ENCODE measurements at places on chromosomes 6 and 20.

DNA sequence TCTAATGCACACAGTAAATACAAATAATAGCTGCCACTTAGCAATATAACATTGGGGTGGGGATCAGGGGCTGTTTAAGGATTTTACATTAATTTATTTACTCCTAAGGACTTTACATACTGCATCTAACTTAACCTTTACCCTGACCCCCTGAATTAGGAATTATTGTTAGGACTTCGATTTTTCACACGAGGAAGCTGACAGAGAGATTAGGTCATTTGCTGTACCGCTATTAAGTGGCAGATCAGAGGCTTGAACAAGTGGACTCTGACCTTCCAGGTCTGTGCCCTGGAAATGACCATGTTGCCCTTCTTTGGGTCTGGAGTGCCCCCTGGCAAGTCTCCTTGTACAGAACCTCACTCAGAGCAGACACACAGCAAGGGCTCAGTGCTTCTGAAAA is 5.2 kb upstream of the ELMO2 start:
- DNase-seq, result no peak

DNA sequence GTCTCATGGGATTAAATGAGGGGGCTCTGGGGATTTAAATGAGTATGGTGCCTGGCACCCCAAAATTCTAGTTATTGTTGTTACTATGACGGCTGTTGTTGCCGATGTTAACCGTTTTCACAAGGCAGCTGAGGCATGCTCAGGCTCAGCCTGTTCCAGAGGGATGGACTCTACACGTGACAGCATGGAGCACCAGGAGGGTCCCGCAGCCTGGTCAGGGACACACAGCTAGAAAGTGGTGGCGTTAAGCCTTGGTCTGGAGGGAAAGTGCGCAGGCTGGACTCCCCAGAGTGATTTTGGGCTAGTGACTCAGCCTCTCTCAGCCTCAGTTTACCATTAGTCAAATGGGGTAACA is 7.0 kb downstream of the FAM110A start:
- DNase-seq, result no peak

DNA sequence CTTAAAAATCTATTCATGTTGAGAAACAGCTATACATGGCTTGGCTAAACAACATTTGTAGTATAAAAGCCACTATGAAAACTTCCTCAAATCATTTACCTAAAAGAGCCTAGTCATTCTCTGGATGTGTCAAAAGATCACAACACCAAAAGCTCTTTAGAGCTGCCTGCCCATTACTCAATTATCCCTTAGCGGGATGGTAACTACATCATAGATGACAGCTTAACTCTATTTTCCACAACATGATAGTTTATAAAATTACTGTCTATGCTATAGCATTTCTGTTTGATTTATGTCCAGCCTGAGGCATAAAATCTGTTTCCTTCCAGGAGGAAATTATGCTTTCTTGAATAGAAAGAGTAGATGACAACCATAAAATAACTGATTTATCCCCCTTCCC is 777.6 kb upstream of the HS3ST5 start:
- DNase-seq, result no peak

DNA sequence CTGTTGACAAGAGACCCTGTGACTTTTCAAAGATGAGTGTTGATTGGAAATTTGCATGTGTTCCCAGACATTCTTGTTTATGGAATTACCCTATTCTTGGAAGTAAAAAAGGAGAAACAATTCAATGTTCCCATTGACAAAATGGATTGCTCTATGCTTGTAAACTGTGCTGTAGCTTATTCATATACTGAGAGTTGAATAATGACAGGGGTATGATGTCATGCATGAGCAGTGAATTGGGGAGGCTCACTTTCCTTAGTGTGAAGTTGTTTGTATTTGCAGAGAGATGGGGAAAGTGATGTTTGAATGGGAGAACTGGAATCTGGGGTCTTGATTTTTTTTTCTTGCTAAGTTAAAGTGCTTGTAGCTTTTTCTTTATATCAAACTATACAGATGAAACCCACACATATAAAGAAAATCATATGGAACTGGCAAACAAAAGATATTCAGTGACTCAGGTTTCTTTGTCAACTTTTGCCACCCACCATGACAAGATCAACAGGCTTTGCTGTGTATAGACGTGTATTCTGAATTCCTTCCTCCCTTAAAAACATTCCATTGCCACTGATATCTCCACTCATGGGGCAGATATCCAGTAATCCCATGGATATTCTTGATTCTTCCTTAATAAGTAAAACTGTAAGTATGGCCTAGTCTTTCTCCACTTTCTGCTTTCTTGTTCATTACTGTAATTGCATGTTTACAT is 97.8 kb upstream of the JAG1 start:
- no peak for DNase-seq

DNA sequence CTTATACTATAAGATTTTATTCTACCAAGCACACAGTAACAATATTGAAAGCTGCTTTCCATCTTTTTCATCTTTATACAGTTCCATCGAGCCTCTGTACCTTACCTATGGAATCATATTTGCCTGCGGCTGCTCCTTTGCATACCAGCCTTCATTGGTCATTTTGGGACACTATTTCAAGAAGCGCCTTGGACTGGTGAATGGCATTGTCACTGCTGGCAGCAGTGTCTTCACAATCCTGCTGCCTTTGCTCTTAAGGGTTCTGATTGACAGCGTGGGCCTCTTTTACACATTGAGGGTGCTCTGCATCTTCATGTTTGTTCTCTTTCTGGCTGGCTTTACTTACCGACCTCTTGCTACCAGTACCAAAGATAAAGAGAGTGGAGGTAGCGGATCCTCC is 89.8 kb downstream of the SLC16A10 start:
- DNase-seq, result no peak

DNA sequence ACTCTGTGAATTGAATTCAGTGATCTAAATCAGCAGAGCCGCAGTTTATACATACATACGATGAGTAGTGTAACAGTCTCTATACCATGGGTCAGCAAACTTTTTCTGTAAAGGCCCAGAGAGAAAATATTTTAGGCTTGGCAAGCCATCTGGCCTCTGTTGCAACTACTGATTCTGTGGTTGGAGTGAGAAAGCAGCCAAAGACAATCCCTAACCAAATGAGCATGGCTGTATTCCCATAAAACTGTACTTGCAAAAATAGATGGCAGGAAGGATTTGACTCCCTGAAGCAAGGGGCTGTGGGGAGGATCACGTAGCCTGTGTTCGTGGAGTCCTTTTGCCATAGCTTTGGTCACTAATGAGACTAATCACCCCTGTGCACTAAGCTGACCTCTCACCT is 17.9 kb upstream of the MOCS1 start:
- DNase-seq, result no peak

DNA sequence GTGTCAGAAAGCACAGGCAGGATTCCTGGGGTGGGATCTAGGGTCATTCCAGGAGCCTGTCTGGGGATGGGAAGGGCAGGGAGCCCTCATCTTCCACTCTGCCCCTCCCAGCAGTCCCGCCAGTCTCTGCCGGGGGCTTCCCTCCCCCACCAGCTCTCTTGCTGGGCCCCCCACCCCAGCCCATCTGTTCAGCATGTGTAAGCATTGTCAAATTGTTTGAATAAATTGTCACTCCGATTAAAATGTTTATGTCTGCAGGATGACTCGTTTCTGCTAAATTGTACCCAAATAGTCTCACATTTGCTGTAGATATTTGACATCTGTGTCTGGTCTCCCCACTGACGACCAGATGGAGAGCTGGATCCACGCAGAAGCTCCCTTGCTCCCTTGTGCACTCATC is 257.6 kb downstream of the ANKRD60 start:
- DNase-seq, result no peak

DNA sequence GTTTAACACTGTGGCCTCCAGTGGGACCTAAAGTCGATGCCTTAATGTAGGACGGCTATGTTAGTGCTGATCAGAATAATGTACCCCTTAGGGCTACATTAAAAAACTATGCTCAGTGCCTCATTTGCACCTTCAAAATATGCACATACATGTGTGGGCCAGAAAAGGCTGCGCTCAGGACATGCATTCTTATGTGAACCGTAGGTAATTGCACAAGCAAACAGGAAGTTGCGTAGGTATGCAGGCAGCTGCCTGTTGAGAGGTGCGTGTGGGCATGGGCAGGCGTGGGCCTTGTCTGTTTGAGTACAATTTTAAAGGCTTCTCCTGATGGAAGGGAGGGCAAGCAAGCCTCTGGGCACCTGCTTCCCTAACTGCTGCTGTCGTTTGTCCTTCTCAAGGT is 116.2 kb upstream of the JAG1 start:
- DNase-seq, result no peak

GRCh38 chr6:38525888-38526287 is 113.8 kb downstream of the BTBD9 start:
- no peak for DNase-seq

DNA sequence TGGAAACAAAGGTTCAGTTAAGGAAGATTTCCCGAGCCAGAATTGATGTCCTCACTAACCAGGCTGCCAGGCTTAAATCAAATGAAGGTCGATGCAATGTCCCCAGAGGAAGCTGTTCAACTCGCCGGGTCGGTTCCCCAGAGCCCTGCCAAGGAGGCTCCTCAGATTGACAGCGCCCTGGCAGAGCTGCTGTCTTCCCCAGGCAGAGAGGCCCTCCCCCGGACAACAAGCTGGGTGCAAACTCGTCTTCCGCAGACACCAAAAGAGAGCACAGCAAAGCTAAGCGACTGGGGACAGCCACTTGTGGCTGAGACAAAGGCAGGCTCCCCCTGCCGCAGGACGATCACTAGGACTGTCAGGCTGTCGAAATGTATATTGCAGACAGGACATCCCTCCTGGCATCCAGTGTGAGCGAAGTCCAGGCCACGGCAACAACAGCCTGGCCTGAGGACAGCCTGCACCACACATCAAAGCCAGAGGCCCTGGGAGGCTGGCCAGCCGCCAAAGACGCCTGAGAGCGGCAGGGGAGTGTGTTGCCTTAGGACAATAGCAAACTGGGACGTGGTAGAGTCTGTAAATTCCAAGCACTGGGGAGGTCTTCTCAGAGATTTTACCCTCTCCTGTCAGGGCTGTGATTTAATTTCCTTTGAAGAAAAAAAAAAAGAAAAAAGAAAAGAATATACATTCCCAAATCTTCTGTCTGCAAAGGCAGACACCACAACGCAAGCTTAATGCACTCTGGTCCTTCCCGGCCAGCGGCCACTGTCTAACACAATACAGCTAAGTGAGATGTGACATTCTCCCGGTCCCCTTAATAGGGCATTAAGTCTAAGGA is 99.1 kb downstream of the HIVEP2 start:
- no peak for DNase-seq

GRCh38 chr6:5325173-5325572 is 63.9 kb downstream of the FARS2 start:
- no peak for DNase-seq

- DNase-seq, result no peak
These were observed 730.5 kb upstream of the MAP3K7 start for GRCh38 chr6:91317247-91317835.

DNA sequence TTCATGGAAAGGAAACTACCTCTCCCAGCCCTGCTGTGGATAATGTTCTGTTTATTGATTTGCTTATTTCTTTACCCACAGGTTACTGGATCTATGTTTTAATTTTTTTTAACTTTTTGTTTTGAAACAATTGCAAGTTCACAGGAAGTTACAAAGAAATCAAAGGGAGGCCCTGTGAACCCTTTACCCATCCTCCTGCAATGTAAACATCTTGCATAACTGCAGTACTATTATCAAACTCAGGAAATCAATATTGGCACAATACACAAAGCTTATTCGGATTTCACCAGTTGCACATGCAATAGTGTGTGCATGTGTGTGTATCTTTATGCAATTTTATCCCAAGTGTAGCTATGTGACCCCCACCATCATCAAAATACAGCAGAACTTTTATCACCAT is 398.0 kb downstream of the BTBD3 start:
- no peak for DNase-seq

GRCh38 chr20:47645632-47646031 is 139.6 kb downstream of the SULF2 start:
- no peak for DNase-seq

DNA sequence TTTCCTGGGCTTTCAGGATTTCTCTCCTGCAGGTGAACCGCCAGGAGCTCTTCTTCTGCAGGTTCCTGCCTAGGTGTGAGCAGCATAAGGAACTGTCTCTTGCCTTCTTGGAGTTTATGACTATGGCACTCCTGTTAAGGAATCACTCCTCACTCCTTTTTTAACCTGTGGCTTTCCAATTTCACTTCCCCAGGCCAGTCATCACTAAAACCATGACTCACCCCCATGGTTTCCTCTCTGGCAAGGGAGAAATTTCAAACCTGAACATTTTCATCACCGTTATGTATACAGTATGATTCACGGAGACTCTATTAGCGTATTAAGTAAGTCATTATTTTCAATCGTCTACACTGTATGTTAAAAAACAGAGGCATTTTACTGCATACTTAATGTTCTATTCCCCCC is 78.2 kb upstream of the ARID1B start:
- peak; percentile 58 for DNase-seq

GRCh38 chr20:17525650-17526049 is 5.5 kb downstream of the BFSP1 start:
- DNase-seq, result no peak

- DNase-seq, result no peak
These were observed 123.1 kb upstream of the STXBP5 start for GRCh38 chr6:147081076-147081609.

Measured in non-pigmented ciliary epithelial cell (primary cell).